ENCODE measurements at places on chromosomes 4 and X. TPM values are rescaled to one million over a fixed set of nuclear protein-coding genes. Genes with fewer than 3 reads are reported as not detected.

DNA sequence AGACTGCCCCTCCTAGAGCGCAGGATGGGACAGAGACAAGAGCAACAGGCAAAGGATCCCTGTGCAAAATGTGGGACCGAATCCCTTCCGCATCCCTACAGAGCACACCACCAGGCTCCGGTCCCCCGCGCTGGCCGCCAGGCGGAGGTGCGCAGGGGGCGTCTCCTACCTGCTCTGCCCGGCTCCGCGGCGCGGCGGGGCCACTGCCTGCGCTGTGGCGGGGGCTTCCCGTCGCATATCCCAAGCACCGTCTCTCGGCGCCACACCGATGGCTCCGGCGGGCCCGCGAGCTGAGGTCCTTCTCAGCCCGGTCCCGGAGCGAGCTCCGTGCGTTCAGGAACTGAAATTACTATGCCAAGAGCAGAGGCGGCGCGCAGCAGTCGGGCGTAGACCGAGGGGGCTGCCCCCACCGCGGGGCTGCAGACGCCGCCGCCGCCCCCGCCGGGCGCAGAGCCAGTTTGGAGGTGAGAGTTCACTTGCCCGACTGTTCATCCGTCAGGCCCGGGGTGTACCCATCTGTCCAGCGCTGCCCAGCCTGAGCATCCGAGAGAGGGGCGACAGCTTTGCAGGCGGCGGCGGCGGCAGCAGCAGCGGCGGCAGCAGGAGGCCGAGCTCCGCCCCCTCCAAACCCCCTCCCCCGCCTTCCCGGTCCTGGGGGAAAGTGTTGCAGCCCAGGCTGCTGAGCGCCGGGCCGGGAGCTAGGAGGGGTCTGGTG lies at the start of gene GPRIN3:
Gene GPRIN3 (minus strand): TSS at position 355 of the 715 bp plus-strand sequence. CDS start 57,690 bp downstream, outside the sequence.
- peak; percentile 47 for DNase-seq

MAGEB2 gene
- total RNA-seq: not detected

GRCh38 chr4:75995727-75996126 lies 5.0 kb upstream of the SDAD1 start:
- peak; percentile 34 for DNase-seq

- no peak for DNase-seq
Observed at GRCh38 chr4:152954741-152955140, 18.6 kb downstream of the FHDC1 start.

- DNase-seq: no peak
Observed at GRCh38 chrX:44156726-44157125, 183.5 kb upstream of the NDP start.

RBMXL3 gene
- not detected for total RNA-seq

MAGEB1 gene
- total RNA-seq: not detected

Data from frontal cortex (tissue), 4 donors.